ENCODE measurements at places on chromosomes 5 and 9.

- DNase-seq: no peak
Observed at GRCh38 chr5:93053825-93054224, 527.2 kb downstream of the NR2F1-AS1 start.

GRCh38 chr5:24642022-24642421 lies 2.8 kb downstream of the CDH10 start:
- no peak for DNase-seq

DNA sequence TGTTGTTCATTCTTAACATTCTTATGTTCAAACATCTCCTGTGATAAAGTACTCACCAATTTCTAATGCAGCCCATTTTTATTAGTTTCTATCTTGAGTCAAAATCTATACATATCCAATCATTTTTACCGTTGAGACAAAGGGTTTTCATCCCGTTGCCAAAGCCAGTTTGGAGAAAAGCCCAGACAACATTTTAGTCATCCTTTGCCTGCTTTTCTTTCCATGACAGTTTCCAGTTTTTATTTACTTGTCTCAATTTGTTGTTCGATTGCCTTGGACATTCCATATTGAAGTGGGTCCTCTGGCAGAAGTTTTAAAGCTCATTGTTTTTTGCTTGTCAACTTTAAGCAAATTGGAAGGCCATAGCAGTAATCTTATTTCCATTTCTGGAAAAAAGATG lies 123.9 kb downstream of the RAB3C start:
- no peak for DNase-seq

- no peak for DNase-seq
Observed at GRCh38 chr5:173809014-173809413, 79.1 kb upstream of the CPEB4 start.

DNA sequence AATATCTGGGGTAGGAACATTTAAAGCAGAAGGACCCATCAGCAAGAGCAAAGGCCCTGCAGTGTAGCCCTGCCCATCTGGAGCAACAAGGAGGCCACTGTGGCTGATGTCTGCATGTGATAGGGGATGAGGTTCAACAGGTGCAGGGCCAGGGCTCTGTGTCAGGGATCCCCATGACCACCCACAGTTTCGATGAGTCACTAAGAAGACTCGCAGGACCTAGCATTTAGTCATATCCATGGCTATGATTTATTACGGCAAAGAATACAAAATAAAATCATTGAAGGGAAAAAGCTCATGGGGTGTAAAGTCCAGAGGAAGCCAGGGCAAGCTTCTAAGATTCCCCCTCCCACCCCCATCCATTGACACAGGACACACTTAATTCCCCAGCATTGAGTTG lies 188.6 kb downstream of the ADGRV1 start:
- DNase-seq: no peak

DNA sequence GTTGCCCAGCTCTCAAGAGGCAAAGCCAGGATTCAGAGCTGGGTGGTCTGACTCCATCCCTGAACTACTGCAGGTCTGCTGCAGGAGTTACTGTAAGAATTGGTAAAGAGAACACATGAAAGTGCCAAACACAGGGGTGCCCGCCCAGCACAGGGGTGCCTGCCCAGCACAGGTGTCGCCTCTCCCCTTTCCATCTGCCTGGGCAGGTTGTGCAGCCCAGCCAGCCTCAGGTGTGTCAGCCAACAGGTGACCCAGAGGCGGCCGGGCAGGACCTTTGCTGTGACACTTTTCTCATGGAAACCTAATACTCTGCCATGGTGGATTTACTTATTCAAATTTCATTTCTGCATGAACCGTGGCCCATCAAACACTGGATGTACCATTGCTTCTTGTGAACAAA lies 289.7 kb upstream of the IRX4 start:
- DNase-seq: no peak

GRCh38 chr9:132356324-132356924 lies 1.6 kb upstream of the SETX start:
- no peak for DNase-seq
